ENCODE measurements at places on chromosomes 5 and 9.

GRCh38 chr9:129756191-129756590, 3.3 kb upstream of the PTGES start:
- DNase-seq = no peak

DNA sequence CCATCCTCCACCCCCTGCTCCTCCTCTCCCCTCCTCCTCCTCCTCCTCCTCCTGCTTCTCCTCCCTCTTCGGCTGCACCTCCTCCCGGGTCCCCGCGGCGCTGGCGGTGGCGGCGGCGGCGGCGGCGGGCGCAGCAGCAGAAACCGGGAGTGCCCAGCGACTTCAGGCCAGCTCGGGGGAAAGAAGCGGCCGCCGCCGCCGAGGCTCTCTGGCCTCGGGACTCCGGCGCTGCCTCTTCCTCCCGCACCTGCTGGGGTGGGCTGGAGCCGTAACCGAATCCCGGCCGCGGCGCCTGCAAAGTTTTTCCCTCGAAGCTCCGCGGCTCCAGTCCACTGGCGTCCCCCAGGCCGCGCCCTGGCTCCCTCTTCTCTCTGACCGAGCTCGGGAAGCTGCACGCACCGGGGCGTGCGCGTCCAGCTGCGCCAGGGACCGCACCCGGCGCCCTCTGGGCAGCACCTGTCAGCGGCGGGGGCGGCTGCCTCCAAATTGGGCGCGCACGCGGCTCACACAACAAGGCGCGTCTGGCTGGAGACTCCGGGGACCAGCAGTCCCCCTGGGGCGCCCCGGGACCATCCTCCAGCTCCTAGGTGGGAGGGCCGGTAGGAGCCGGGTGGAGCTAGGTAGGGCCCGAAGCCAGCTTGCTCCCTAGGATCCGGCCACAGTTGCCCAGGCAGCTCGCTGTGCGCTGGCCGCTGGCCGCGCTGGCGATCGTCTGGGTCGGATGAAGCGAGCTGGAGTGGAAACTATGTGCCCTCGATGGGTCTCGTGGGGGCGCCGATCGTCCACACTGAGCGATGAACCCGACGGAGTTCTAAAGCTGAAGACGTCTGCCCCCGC, at the start of gene MCTP1:
MCTP1 (minus strand) TSS at position 523 of the 837 bp plus-strand sequence.
- peak; percentile 54 for DNase-seq

GRCh38 chr5:93594591-93595419, 11.8 kb downstream of the NR2F1 start:
- DNase-seq = no peak

DNA sequence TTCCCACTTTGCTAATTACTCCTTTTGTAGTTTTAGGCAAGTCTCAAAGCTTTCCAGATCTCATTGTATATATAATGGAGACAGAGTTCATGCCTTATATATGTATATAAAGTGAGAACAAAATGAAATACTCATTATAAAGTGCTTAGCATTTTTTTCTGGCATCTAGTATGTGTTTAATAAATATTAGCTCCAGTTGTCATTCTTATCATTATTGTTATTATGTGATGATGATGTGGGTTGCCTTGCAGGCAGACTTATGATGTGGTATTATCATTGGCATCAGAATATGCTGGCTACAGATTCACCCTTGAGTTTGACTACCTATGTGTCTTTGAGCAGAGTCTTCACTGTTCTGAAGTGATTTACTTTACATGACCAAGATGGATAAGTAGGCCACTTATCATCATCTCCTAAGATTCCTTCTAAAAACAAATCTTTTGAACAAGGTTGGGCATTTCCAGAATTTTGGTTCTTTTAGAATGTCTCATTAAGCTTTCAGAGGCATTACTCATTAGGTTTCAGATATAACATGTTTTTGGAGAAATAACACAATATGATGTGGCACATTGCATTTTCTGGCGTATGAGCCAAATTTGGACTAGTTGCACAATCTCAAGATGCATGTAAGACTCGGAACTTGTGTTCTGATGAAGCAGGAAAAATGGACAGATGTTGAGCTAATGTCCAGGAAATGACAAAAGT, 145.6 kb upstream of the TNC start:
- no peak for DNase-seq

DNA sequence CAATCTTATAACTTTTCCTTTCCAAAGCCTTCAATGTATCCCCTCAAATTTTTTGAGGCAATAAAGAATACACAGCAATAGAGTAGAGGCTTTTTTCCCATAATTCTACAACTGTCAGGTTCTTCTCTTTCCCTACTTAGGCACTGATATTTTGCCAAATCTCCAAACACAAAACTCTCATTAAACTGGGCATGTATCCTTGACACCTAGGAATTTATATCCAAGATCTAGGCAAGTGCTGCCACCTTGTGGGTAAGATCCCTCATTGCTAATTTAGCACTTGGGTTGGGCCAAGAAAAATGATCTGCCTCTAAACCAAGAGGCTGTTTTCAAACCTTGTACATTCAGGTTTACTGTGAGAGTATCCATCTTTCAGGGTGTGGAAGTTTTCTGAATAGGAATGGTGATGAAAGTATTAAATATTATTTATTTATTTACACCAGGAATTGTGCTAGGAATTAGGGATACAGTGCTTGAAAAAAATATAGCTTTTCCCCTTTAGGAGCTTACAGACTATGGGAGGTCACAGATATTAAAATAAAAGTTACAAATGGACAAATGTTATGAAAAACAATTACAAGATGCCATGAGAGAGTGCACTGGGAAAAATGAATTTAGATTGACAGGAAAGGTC, 17.6 kb downstream of the TSTD2 start:
- peak; percentile 39 for DNase-seq

GRCh38 chr5:171647043-171647903, 138.3 kb upstream of the SMIM23 start:
- DNase-seq = no peak

DNA sequence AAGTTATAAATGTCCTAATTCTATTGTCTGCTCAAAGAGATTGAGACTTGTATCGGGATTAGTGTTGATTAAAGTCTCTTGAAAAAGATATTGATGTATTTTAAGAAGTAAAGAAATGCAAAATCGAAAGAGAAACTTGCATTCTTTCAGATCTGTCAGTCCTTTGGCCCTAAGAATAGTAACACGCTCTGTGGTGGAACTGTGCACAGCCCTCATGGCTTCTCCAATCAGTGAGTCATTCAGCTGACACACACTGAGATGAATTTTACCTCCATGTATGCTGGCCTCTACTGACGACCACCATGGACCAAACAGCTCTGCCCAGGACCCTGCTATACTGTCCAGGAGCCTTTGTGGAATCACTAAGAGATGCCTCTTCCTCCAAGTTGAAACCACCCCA, 232.4 kb downstream of the ESM1 start:
- DNase-seq = no peak

DNA sequence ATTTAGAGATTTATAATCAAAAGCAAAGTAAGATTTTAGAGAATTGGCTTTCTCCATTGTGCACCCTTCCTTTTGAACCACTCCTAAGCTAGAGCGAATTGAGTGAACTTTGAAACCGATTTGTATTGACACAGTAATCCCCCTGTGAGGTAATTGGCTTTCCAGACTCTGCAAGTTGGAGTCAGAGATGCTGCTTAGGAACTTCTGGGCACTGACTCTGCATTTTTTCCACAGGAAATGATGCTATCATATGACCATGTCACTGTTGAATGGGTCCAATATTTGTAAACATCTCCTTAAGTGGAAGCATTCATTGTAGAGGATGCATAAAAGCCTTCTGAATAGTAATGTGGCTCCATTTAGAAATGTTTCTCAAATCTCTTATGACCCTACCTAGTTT, 394.4 kb upstream of the ZNF608 start:
- DNase-seq = no peak

DNA sequence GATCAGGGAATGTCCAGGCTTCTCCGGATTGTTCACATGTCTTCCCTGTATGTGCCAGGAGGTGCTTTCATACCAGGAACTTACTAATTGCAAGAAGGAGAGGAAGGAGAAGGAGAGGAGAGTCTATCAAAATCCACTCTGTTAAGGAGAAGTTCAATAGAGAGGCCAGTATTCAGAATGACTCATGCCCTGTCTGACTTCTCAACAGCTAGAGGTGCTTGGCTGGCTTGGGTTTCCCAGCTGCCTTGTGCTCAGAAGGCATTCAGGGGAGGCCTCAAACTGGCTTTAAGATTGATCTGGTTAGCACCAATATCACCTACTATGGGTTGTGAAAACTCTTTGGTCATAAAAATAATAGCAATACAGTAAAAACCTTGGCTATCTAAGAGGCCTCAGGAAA, 167.9 kb upstream of the GLRA1 start:
- DNase-seq = no peak

DNA sequence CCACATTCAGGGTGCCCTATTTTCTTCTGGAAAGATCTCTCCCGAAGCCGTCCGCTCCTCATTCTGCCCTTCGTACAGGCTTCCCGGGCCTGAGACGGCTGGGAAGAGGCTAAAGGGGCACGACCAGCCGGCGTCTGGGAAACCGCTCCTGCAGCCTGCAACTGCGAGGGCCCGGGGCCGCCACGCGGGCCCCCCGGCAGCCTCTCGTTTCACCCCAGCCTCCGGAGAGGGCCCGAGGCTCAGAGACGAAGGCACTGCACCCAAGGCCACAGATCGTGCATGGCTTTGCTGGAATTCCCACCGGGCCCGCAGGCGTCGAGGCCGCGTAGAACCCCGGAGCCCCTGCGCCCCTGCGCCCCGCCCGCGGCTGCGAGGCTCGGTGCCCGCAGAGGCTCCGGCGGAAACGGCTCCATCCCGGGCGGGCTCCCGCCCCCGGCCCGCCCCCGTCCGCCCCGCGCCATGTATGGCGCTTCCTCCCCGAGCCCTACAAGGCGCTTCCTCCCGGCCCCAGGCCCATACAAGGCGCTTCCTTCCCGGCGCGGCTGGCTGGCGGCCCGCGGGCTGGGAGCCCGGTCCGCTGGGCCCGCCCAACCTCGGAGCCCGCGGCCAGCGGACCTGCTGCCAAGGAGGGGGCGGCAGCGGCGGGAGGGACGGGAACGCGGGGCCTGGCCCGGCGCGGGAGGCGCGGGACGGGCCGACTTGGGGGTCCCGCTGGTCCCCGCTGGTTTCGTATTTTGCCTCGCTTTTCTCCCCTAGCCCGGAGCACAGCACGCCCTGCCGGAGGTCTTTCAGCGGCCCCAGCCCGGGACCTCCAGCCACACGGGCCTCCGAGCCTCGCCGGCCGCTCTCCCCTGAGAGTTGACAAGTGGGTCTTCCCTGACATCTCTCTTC, 26.6 kb downstream of the EGR1 start:
- peak; percentile 58 for DNase-seq

DNA sequence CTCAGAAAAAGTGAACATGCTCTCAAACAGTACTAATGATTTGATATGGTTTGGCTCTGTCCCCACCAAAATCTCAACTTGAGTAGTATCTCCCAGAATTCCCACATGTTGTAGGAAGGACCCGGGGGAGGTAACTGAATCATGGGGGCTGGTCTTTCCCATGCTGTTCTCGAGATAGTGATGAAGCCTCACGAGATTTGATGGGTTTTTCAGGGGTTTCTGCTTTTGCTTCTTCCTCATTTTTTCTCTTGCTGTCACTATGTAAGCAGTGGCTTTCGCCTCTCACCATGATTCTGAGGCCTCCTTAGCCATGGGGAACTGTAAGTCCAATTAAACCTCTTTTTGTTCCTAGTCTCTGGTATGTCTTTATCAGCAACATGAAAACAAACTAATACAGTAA, 401.3 kb downstream of the BNC2 start:
- no peak for DNase-seq

DNA sequence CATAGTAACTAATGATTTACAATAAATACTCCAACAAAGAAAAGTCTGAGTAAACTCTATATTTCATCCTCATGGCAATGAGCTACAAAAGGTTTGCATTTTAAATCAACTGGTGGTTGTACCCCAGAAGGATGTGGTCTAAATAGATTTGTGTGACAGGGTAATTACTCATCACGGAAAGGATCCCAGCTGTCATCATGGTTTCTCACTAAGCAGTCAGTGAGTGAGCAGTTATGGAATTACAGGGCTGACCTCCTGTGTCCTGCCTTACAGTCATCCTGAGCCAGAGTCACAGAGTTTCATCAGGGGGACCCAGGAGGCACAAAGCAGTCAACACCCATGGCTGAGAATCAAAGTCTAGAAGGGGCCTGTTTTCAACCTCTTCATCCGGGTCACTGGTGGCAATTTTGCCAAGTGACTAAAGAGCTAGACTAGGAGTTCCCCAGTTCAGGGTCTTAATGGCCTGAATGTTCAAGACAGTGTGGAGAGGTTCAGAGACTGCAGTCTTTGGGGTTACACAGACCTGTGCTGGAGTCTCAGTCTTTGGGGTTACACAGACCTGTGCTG, 210.7 kb upstream of the SLC24A2 start:
- DNase-seq = no peak

- no peak for DNase-seq
Measured at GRCh38 chr9:110971705-110972104, 66.6 kb downstream of the LPAR1 start.

GRCh38 chr5:16987776-16988175, 51.7 kb upstream of the MYO10 start:
- DNase-seq = no peak

GRCh38 chr5:149288436-149288835, 16.8 kb downstream of the AFAP1L1 start:
- no peak for DNase-seq

DNA sequence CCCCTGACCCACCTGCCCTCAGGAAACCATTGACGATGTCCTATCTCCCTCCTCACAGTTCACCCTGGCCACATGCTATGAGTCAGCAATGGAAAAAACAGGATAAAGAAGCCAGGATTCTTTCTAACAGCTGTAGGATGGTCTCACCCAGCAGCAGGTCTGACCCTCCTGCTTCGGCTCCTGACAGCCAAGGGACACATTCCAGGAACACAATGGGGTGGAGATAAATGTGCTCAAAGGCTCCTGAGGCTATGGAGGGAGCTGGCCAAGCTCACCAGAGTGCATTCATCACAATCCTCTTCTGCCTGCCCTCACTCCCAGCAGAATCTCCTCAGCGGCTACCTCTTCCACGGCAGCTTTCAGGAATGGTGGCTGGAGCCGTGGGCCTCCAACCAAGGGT, 170.3 kb downstream of the PJA2 start:
- no peak for DNase-seq

DNA sequence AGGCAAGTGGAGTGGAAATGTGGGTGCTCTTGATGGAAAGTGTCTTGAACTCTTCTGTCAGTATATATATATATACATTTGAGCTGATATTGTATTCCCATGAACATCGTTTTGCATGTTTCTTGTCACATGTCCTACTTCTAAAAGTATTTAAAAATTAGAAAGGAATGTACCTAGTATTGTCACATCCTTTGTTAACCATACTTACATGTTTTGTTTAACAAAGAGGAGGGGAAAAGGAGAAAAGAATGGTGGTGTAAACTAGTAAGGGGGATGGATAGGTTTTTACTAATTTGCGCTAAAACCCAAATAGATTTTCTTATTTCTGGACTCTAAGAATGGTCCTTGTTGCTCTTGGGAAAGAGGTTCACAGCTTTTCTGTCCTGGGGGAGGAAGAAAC, 181.7 kb downstream of the GOLPH3 start:
- DNase-seq = no peak

GRCh38 chr5:125251703-125252102, 505.3 kb upstream of the ZNF608 start:
- DNase-seq = no peak

DNA sequence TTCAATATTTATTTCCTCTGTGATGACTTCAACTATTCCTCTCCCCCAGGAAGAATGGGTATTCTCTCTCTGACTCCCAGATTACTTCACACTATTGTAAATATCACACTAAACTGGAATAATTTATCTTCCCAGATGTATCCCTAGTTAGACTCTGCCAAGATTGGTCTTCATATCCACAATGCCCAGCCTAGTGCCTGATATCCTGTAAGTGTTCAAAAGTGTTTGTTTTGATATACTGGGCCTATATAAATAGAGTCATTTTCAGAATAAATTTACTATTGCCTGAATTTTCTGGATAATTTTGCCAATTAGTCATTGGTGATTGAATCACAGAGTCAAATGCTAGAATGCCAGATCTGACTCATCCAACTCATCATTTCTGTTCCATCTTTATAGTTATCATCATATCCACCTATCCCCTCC, 143.7 kb upstream of the TNC start:
- peak; percentile 1 for DNase-seq

All from SHP77 (cell line).